ENCODE measurements at places on chromosomes 5 and 9. TPM values are rescaled to one million over a fixed set of nuclear protein-coding genes. Genes with fewer than 3 reads are reported as not detected.

Gene LCN15
- not detected for total RNA-seq

Gene FOXD4L4
- total RNA-seq = not detected

Gene OBP2B
- not detected for total RNA-seq

Gene PCDHGB5
- 43.3 TPM for total RNA-seq

Gene CTSV
- 10.2 TPM for total RNA-seq

Gene PCDHB5
- total RNA-seq = 23.6 TPM

Gene CRAT
- 16.2 TPM for total RNA-seq

Gene NPR2
- total RNA-seq = 9.1 TPM

Gene KCNN2
- total RNA-seq = 0.17 TPM

Gene CTSL
- total RNA-seq = 17.0 TPM

Gene NPDC1
- total RNA-seq = 81.4 TPM

Gene QRFP
- total RNA-seq = not detected

Gene GABRA6
- total RNA-seq = not detected

Gene SLC45A2
- total RNA-seq = 0.31 TPM

Gene FAM221B
- total RNA-seq = not detected

Gene CTXN3
- total RNA-seq = not detected

Gene PLPP6
- total RNA-seq = 30.9 TPM

Gene MEGF9
- total RNA-seq = 12.2 TPM

Gene KCNIP1
- 3.6 TPM for total RNA-seq

Gene ESM1
- not detected for total RNA-seq

Gene FGF10
- not detected for total RNA-seq

Gene GAS1
- 57.5 TPM for total RNA-seq

Gene PCDHGC4
- total RNA-seq = 3.6 TPM

Gene FAXDC2
- not detected for total RNA-seq

Gene FOXD4L5
- 0.13 TPM for total RNA-seq

Gene CAVIN4
- 3.9 TPM for total RNA-seq

Gene IL33
- 3.3 TPM for total RNA-seq
